Activated T-cell treated with anti-CD3 and anti-CD28 coated beads for 24 hours (primary cell): ENCODE measurements at places on chromosomes 7 and 10.

DNA sequence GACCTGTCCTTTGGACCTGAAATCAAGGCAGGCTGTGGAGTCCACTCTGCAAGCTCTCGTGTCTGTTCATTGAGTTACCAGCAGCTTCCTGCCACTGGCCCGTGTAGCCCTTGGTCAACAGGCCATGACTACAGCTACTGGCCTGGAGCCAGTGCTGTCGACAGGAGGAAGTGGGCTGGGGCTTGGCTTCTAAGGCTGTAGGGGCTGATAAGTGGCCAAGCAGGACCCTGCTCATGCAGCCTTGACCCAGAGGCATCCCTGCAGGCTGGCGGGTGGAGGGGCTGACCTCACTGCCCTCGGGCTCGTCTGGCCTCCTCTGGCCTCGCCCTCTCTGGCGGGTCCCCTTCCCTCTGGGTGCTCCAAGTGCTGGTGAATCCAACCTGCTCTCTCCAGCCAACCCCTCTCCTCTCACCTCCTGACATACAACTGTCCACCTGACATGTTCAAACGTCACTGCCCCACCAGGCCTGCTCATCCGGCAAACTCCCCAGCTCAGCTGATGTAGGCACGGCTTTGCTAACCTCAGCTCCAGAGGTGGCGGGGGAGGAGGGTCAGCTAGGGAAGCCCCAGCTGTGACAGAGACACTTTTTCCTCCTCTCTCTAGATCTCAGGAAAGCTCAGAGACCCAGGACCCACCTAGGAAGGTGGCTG, 188.6 kb upstream of the LYZL2 start:
- no peak for DNase-seq

DNA sequence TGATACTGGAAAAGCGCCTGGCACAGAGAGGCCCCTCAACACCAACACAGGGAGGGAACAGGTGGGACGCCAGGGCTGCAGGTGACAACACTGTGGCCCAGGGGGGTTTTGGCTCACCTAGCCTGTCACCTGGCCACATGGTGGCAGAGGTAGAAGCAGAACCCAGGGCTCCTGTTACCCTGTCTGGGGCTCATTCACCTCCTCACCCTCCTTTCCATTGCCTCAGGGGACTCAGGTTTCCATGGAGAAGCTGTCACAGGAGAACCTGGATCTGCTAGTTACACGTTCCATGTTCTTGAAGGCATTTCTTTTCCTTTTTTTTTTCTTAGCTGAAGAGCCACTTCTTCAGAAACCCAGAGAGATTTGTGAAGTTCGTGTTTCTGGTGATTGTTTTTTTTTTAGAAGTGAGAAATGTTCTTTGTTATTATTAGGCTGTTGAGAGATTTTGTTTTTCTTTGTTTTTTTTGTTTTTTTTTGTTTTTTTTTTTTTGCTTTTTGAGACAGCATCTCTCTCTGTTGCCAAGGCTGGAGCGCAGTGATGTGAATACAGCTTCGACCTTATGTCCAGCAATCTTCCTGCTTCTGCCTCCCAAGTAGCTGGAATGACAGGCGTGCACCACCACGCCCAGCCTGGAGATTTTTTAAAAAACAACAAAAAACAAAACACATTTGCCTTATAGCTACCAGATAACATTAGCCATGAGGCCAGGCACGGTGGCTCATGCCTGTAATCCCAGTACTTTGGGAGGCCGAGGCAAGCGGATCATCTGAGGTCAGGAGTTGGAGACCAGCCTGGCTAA, 16.0 kb downstream of the DENND2A start:
- DNase-seq: no peak

DNA sequence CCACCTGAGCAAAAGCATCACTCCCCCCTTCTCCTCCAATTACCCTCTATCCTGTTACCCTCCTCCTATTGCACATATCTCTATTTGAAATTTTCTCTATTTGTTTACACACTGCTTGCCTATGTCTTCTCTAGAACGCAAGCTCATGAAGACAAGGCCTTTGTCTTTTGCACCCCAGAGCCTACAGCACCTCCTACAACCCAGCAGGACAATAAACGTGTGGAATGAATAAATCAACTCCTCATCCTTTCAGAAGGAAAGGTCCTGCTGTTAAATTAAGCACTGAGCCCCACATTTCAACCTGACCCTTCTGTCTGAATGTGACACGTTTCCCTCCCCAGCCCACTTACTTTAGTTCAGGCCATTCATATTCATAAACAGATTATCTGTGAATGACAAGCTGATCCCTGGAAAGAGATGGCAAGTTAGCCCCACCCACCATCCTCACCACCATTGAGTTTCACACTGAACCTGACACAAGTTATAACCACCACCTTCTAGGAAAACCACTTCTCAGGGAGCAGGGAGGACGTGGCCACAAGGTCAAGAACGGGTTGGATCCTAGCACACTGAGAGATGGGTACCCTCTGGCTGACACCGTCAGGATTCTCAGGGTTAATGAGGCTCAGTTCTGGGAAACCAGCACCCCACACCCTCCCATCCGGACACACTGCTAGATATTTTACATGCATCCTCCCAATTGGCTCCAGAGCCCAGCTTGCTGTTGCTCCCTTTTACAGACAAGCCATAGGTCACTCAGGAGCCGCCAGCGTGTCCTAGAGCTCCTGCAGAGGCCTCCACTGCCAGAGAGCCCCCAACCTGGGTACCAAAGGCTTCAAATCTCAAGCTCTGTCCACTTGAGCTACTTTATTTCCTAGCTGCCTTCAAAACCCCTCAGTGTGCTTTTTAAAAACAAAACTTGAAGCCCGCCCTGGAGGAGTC, 934 bp downstream of the PRTFDC1 start:
- DNase-seq: no peak

DNA sequence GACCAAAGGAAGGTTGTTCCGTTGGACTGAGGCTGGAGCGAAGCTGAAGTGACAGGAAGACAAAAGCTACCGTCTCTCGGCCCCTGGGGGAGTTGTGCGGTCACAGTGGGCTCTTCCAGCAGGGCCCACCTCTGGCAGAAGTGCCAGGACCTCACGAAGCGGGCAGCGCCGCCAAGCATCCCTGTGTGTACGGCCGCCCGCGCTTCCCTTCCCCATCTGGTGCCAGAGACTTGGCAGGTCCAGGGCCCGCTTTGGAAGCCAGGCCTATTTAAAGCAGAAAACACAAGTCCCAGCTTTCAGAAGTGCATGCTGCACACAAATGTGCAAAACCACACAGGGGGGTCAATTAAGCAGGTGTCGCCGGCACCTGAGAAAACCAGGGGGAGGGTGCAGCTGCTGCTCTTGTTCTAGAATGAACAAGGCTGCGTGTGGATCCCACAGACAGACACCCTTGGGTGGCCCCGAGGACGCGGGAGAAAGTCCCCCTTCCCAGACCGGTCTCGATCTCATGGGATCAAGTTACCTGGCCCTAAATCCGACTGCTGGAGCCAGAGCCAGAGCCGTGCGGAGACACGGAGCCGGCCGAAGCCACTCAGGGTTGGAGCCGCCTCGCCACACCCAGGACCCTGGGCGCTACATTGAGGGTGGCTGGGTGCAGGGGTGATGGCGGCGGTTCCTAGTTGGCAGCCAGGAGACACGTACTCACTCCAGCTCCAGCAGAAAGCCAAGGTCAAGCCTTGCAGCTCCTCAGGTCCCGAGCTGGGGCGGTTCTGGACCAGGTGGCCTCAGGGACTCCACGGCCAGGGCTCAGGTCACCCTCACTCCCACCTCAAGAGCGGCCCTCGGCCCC, 51.8 kb upstream of the PPP2R2D start:
- DNase-seq: no peak

DNA sequence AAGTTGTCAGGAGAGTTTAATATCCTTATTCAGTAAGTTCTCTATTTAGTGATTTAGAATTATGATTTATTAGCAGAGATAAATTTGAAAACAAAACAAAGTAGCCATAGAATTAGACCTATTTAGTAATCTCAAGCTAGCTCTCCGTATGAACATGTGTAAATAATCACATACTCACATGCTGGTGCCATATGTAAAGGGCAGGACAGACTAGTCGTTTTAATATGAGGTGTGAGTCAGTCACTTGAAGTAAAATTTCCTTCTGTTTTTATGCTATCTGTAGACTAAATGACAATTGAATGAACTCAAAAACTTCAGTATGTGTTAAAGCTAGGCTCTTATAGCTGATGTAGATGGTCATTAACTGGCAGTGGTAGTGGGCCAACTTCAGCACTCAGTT, 67.1 kb downstream of the WAC start:
- DNase-seq: no peak

DNA sequence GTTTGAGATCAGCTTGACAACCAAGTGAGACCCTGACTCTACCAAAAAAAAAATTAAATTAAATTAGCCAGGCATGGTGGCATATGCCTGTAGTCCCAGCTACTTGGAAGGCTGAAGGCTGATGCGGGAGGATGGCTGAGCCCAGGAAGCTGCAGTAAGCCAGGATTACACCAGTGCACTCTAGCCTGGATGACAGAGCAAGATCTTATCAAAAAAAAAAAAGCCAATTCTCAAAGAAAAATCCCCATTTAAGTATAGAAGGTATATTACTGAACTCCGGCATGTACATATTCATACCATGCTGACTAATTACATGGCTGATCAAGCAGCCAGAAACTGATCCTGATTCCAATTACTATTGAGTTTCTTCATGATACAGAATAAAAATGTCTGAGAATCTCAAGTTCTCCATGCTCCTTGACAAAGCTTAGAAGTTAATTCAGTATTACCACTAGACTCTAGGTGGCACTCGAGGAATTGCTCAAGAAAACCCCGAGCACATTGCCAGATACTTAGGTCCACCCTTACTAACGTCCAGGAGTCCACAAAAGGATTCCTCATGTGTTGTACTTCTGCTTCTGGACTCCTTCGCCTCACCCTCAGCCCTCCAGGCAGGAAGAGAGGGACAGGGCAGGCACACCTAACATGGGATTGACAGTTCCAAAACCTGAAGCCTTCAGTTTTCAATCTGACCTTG, 148.9 kb downstream of the PARD3 start:
- DNase-seq: no peak

- DNase-seq: no peak
These were observed 8.1 kb downstream of the PRPS1L1 start for GRCh38 chr7:18019555-18019954.

GRCh38 chr10:31749981-31750840, 178.4 kb downstream of the ARHGAP12 start:
- DNase-seq: no peak

DNA sequence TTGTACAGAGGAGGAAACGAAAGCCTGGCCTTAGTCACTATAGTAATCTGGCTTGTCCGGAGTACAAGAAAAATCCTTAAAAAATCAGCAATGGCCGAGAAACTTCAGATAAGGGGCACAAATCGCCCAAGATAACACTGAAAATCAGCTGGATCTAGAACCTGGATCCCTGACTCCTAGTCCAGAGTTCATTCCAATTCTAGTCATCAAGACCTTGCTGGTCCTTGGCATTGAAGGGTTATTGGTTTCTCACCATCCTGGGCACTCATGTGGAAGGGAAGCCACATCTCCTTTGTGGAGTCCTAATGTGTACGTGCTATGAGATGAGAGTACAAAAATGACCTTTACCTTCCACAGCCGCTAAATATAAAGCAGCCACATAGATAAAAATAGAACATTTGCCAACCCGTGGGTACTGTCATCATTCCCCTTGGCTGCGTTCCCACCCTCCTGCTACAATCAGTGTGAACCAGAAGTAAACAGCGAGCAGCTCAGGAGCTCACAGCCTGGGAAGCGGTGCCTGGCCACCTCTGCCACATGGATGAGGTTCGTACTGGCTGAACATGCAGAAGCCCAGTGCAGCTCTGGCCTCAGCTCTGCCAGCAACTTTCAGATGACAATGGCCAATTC, 116.0 kb upstream of the PDLIM1 start:
- no peak for DNase-seq

DNA sequence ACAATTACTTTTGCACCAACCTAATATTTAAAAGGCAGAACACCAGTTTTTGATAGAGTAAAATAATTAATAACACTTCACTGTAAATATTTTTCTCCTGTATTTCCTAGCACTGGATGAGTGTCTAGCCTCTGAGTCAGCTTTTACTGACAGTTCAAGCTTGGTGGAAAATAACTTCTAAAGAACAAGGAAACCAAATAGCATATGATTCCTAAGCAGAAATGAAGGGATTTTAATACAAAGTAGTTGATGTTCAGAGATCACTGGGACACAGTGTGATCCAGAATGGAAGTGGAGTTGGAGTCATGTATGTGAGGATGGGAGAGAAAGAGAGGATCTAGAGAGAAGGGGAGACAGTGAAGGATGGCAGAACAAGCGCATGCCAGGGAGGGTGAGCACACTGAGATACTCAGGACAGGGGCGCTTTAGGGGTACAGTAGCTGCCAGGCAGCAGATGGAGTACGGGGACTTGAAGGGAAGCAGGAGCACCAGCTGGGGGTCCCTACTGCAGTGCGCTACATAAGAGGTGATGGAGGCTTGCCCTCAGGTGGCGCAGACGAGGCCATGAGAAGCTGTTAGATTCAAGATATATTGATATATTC, 117.9 kb upstream of the KLF6 start:
- no peak for DNase-seq
